DMS 273 treated with DMSO at 0.1 percent for 48 hours (cell line): ENCODE measurements at places on chromosomes 6 and 20.

DNA sequence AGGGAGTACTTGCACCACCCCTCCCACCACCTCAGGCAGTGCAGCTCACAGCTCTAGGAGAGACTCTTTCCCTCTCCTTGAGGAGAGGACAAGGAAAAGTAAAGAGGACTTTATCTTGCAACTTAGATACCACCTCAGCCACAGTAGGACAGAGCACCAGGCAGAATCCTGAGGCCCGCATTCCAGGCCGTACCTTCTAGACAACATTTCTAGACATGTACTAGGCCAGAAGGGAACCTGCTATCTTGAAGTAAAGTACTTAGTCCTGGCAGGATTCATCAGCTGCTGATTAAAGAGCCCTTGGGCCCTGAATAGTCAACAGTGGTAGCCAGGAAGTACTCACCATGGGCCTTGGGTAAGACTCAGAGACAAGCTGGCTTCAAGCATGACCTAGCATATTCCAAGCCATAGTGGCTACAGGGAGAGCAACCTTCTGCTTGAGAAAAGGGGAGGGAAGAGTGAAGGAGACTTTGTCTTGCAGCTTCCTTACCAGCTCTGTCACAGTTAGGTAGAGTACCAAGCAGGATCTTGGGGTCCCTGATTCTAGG, 384.4 kb upstream of the RNF217 start:
- no peak for DNase-seq

DNA sequence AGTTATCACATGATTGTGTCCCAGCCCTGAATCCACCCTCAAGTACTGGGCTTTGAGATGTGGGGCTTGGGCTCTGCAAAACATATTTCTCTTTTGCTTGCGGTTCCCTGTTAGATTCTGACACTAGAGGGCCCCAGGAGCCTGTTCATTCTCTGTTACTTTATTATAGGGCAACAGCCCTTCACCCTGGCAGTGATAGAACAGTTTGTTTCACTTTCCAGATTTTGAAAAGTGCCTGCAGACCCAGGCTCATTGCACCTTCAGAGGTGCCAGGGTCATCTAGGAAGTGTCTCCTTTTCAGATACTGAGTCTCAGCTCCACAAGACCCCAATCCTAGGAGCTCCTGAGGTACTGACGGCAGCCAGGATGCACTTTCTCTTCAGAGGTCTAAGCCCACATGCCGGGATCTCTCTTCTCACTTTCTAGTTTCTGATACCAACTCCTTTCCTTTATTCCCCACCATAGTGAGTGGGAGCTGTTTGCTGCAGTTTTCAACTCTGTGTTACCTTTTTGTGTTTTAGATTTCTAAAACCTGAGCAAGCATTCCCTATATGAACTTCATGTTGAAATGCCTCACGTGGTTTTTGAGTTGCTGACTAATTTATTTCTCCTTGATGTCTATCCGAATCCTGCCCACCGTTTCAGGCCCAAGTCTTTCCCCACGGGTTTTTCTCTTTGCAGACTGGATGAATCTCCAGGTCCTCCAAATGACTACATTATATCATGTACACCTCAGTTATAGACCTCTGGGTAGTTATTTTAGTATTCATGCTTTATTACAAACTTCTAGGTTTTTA, 10.9 kb downstream of the ABT1 start:
- peak; percentile 47 for DNase-seq

GRCh38 chr20:20446001-20446400, 78.1 kb downstream of the INSM1 start:
- DNase-seq = no peak

- DNase-seq = no peak
Measured at GRCh38 chr6:2990248-2990931, 9.3 kb upstream of the NQO2 start.

GRCh38 chr6:150738092-150738629, 127.3 kb upstream of the MTHFD1L start:
- no peak for DNase-seq

DNA sequence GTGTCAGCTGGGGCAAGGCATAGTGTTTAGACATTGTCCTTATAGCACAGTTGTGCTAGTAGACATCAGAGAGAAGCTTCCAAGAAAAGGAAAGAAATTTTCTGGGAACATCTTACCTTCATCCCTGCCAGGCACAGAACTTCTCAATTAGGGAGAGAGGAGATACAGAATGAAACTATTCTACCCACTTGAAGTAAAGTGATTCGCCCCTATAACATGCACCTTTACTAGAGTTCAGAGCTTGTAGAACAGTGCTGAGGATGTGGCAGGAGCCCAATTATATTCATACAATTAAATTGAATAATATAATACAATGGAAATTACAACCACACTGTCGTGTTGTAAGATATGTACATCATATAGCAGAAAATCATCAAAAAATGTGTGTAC, 1063.9 kb upstream of the CITED2 start:
- no peak for DNase-seq

- no peak for DNase-seq
Measured at GRCh38 chr6:2970034-2970685, 1.2 kb downstream of the SERPINB6 start.

DNA sequence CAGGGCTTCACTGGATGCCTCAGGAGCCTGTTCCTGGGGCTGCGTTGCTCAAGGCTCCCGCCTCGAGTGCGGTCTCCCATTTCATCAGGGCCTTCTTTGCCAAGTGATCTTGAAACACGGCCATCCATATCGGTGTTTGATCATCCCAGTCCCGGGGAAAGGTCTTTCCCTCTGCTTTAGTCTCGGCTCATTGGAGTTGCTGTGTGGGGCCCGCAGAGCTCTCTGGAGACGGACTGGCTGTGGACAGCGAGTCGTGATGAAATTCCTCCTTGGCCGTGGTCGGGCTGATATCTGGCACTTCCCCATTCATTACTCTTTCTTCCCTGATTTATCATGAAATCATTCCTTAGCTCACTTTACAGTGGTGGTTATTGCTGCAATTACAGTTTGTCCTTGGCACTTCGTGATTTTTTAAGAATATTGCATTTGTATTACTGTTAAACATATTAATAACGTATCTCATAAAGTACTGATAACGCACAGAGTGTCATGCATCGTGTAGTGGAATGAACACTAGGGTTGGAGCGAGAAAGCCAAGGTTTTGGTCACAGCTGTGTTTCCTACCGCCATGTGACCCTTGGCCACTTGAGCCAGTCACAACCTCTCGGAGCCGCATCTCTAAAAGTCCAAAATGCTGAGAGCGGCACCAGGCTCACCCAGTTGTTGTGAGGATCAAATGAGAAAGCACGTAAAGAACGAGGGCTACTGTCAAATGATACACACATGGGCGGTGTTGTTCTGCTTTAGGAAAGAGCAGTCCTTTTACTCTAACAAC, 71.8 kb downstream of the MTHFD1L start:
- DNase-seq = no peak

DNA sequence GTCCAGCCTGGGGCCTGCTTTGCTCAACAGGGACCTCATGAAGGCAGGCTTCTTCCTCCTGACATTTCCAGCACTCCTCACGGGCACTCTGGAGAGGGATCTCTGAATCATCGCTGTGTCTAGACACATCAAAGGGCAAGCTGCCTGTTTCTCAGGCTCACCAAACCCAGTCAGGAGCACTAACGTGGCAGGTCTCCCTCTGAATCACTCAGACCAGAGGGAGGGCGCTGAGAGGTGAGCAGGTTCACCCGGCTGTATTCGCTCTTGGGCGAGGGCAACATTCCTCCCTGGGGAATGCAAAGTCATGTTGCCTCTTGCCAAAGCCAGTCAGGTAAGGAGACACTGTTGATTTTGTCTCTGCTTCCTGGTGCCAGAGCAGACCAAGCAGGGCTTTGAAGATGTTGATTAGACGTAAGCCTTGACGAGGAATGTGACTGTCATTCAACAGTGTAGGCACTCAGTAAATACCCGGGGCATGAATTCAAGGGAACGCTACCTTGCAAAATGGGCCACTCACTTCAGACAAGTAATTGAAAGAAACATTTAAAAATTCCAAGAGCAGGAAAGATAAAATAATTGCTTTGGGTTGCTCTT, 50.1 kb downstream of the CYP24A1 start:
- DNase-seq = no peak

DNA sequence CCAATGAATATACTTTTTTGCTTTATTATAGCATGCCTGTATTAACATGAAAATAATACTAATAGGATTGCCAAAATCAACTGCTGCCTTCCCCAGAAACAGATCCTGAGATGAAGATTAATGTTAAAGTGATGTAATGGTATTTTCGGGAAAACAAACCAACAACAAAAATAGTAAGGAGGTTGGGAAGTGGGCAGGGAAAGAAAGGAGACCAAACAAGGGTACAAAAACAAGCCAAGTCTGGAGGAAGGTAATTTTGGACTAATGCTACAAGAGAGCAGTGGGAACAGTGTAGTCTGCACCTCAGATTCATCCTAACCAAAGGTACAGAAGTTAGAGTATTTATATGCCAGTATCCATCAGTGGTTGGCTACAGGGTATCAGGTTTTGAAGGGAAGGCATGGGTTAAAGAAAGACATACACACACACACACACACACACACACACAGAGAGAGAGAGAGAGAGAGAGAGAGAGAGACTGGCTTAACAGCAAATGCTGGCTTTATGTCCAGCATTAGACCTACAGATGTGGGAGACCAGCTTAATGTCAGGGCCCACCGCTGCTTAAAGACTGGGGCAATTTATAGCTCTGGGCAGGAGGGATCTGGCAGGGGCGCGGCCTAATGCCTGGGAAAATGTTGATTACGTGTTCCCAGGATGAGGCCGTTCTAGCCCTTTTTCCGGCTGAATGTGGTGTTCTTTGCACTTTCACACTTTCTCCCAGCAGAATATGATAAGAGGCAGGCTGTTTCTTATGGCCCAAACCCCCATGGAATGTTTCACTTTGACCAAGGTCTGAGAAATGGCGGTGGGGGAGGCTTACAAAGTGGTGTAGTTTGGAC, 3.8 kb upstream of the SLC17A1 start:
- no peak for DNase-seq

- no peak for DNase-seq
Measured at GRCh38 chr20:33861458-33861857, 50.3 kb downstream of the CHMP4B start.

DNA sequence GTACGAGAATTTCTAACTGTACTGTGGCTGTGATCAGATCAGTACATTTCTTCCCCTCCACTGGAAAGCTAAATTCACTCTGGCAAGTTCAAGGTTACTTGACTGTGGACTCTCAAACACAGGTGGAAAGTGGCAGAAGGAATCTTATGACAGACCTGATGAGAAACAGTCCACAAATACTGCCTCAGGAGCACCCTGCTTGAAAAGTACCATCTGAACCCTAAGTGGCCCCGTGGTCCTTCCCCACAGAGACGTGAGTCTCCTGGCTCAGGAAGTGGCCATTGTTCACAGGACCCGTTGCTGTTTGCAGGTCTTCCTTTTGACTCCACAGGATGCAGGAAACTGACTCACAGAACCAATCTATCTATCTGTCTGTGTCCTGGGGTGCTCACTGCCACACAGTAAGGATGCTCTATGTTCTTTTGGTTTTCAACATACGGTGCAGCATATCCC, 47.5 kb upstream of the NHSL1 start:
- no peak for DNase-seq

- DNase-seq = no peak
Measured at GRCh38 chr20:20702330-20703245, 9.9 kb downstream of the RALGAPA2 start.

- DNase-seq = no peak
Measured at GRCh38 chr6:113744861-113745260, 112.3 kb upstream of the MARCKS start.

DNA sequence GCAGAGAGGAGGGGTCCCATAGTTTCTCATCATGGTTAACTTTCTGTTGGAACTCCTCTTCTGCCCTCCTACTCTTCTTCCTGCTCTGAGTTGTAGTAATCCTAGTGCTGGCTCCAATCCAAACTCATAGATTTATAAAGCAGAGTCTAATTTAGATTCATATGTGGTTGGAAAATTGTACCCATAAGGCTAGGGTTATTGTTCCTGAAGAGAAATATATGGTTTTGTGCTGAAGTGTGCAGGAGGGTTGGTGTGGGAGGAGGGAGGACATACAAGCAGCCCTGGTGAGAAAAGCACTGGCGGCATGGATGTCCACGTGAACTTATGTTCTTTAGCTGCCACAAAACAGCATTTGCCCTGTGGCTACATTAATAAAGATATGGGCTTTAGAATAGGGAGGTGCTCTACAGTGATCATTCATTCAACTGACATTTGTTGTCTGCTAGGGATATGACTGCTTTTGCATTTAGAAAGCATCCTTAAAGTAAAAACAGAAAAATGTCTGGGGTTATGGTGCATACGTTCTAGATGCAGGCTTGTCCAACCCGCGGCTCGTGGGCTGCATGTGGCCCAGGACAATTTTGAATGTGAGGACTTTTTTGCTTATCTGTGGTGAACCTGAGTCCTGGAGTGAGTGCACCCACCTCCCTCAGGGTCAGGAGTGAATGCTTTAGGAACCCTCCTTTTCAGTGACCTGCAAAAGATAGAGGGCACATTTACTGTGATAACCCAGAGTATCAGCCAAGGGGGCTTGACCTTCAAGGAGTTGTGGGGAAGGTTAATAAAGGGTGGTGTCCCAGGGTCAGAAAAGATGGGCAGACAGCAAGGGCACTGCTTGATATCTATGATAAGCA, 4.1 kb downstream of the HLA-A start:
- no peak for DNase-seq

GRCh38 chr6:47478233-47479139, 897 bp downstream of the CD2AP start:
- DNase-seq = no peak

DNA sequence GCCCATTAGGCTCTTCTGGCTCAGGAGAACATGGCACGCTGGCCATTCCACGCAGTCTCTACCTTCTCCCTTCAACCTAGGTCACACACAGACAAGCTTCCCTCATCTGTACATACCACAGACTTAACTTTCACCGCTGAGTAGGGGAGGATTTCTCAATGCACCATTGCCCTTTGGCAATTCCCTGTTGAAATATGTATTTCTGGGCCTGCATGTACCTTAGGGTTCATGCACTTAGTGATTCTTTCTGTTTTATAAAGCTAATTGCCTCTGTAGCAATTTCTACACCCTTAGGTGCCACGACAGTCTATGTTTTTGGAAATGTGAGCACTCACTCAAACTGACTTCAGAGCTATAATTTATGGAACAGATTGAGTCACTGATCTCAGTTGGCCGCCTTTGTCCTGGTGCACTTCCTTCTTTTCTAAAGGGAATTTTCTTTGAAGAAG, 253.8 kb upstream of the PRDM1 start:
- DNase-seq = no peak

GRCh38 chr6:46895930-46896329, 25.8 kb downstream of the ADGRF5 start:
- DNase-seq = no peak

DNA sequence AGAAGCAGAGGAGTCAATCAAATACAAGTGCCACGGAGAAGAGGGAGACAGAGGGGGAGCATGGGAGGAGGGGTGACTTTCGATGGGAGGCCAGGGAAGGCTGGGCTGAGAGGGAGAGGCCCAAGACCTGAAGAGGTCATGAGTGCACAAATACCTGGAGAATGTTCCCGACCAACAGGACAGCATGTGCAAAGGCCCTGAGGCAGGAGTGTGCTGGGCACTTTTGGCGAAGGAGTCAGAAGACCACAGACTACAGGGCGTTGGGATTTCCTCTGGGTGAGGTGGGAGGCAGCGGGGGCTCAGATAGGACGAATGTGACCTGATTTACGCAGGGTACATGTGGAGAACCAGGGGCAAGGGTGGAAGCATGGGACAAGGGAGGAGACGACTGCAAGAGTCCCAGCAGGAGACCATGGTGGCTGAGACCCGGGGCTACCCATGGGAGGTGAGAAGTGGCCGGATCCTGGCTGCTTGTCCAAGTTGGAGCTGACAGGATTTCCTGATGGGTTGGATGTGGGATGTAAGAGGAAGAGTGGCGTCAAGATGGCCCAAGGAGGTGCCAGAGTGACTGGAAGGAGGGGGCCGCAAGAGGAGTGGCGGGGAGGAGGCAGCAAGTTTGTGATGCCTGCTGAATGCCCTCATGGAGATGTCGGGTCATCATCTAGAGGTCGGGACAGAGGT, 23.4 kb downstream of the PREX1 start:
- DNase-seq = no peak
